ENCODE measurements at places on chromosomes 16 and 17.

GRCh38 chr16:12781777-12782176 lies 21.9 kb downstream of the CPPED1 start:
- DNase-seq = no peak

- no peak for DNase-seq
Observed at GRCh38 chr16:30750876-30751465, 2.7 kb downstream of the PHKG2 start.

DNA sequence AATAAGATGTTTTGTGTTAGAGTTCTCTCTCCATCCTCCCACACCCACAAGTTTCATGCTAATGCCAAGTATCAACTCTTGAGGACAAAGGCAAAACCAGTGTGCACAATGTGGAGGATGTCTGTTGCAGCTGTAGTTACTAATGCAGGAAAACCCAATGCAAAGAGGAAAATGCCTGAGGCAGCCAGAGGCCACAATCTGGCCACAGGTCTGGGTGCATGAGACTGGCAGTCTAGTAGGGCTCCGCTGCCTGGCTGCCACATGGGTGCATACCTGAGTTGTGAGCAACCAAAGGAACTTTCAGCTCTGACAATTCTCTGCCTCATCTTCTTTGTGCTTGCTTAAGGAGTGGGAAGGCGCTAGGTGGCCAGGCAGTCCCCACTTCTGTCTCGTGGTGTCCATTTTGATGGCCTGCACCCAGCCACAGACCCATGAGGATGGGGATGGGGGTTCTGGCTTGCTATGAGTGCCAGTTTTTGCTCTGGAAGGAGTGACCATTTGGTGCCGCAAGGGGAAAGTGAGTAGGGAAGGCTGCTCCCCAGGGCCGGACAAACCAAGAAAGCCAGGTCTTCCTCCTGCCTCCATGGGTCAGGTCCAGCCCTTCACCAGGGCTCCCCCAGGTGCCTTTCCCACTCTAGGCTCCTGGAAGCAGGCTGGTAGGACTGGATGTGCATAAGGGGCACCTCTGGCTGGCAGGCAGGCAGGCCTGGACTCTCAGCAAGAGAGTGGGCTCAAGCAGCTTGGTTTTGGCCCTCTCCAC lies 4.2 kb upstream of the GFOD2 start:
- DNase-seq = no peak

DNA sequence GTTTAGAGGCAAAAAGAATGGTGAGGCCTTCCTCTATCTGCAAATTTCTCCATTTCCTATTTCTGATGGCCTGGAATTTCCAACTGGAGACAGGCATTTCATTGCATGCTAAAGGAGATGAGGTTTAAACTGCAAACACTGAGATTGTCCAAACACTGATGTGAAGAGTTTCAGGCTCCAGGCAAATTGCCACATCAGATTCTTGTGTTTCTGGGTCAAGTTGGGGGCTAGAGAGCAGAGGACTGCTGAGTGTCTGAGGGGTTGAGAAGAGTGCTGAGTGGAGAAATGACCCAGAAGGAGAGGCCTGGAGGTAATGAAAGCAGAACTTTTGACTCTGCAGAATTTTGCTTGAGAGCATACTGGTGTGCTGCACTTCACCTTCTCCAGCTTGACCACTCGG lies 216.7 kb upstream of the MPHOSPH6 start:
- no peak for DNase-seq

GRCh38 chr17:9204637-9205329 lies 183.5 kb downstream of the NTN1 start:
- DNase-seq = no peak

- peak; percentile 26 for DNase-seq
Observed at GRCh38 chr16:75860326-75861053, 134.2 kb upstream of the CPHXL start.

- DNase-seq = no peak
Observed at GRCh38 chr17:37711113-37711512, 33.7 kb downstream of the HNF1B start.

GRCh38 chr17:82424001-82424862 lies 5.8 kb upstream of the OGFOD3 start:
- DNase-seq = no peak

- peak; percentile 57 for DNase-seq
Observed at GRCh38 chr17:37844158-37844976, 79.8 kb upstream of the TBC1D3K start.

GRCh38 chr17:16197276-16197675 lies 18.1 kb downstream of the NCOR1 start:
- DNase-seq = no peak

DNA sequence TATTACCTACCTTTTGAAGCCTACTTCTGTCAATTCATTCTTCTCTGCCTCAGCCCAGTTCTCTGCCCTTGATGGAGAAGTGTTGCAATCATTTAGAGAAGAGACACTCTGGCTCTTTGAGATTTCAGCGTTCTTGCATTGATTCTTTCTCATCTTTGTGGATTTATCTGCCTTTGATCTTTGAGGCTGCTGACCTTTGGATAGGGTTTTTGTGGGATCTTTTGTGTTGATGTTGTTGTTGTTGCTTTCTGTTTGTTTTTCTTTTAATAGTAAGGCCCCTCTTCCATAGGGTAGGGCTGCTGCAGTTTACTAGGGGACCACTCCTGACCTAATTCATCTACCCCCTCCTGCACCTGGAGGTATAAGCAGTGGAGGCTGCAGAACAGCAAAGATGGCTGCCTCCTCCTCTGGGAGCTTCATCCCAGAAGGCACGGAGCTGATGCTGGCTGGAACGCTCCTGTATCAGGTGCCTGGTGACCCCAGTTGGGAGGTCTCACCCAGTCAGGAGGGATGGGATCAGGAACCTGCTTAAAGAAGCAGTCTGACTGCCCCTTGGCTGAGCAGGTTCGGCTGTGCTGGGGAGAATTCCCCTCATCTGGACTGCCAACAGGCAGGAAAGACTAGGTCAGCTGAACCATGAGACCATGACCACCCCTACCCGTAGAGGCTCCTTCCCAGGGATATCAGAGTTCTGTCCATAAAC lies 28.0 kb downstream of the NFATC3 start:
- no peak for DNase-seq

DNA sequence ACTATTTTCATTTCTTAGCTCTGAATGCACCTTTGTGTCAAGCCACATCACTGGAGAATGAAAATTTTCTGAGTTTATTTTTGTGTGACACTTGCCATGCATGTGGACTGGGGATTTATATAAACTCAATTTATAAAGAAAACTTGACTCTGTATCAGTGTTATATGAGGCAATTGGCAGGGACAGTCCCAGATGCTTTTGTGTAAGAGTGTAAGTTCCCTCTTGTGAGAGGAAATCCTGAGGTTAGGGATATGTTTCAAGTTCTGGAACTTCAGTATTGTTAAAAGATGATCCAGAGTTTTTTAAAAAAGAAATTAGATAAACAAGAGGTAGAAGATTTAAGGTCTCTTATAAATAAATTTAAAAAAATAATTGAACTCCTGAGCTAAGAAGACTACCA lies 10.9 kb upstream of the CCL8 start:
- DNase-seq = no peak

- no peak for DNase-seq
Observed at GRCh38 chr16:15954814-15955151, 5.4 kb downstream of the ABCC1 start.

All from BE2C (cell line).